ENCODE measurements at places on chromosomes 2 and 18.

- DNase-seq, result peak; percentile 68
Measured at GRCh38 chr2:191051825-191052778, 38.1 kb upstream of the STAT1 start.

DNA sequence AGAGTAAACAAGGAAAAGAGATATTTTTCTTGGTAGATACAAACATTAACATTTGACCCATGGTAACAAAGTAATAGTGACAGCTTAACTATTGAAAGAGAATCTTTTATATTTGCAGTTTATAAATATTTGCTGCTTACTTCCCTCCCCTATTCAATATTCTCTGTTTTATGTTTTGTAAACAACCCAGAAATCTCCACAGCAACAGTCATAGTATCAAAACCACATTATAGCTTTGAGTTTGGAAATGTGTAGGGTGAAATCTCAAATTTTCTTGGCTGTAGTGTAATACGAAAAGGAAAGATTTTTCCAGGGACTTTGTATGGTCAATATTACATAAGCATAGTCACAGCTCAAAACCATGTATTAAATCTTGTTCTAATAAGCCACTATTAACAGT is 511.2 kb downstream of the METTL4 start:
- no peak for DNase-seq

- peak; percentile 21 for DNase-seq
Measured at GRCh38 chr2:175575346-175576258, 394.1 kb upstream of the ATP5MC3 start.

DNA sequence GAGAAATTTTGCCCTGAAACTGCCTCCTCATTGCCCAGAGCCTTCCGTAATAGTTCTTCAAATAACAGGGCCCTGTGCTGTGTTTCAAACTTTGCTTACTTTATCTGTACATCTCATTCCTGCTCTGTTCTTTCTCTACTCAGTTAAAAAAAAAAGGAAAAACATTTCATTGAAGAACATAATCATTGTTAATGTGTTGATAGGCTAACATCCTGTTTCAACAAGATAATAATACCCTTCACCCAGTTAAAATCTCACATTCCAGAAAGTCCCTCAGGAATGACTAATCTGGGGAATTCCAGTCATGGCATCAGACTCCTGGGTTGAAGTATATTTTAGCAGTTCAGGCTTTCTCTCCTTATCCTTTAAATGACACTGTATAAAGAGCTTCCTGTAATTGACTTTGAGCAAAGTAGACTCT is 45.6 kb upstream of the ITGAV start:
- peak; percentile 90 for DNase-seq

GRCh38 chr2:99710721-99711120 is 220.9 kb upstream of the REV1 start:
- peak; percentile 65 for DNase-seq

GRCh38 chr18:48543228-48543627 is 4.4 kb downstream of the CTIF start:
- DNase-seq, result no peak

GRCh38 chr18:12658426-12659138 is 675 bp upstream of the SPIRE1 start:
- DNase-seq, result peak; percentile 30

DNA sequence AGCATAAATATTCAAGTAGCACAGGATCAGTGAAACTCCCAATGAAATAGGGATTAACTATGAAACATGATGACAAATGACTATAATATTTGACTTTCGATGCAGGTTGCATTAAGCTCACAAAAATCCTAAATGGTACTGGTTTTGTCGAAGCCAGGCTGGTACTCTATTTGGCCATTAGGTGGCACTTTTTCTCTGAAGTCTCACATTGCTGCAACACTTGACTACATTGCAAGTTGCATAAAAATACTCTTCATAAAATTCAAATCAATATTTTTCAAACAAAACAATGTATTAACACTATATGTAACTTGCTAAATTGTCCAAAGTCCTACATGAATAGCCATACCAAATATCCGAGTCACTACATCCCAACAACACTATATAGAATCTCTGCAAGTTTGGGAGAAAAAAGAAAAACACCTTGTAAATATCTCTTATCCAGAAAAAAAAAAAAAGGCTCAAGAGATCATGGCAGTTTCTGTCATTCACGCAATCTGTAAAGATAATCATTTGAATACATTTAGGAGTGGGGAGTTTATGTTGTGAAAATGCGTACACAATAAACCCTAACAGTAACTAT is 9.5 kb downstream of the RTTN start:
- DNase-seq, result peak; percentile 47

DNA sequence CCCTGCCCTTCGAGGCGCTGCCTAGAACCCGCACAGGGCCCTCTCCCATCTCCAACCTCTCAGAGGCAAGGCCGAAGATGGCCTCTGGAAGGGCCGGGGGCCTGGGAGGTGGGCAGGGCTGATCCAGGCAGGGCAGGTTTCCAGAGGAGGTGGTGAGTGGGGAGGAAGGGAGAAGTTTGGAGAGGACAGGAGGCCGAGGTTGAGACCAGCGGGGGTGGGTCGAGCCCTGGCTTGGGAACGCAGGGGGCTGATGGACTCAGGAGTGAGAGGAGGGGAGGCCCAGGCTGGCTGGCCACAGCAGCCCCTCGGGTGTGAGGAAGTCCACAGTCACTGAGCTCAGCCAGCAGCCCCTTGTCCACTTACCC is 10.5 kb downstream of the CAPN10 start:
- no peak for DNase-seq

DNA sequence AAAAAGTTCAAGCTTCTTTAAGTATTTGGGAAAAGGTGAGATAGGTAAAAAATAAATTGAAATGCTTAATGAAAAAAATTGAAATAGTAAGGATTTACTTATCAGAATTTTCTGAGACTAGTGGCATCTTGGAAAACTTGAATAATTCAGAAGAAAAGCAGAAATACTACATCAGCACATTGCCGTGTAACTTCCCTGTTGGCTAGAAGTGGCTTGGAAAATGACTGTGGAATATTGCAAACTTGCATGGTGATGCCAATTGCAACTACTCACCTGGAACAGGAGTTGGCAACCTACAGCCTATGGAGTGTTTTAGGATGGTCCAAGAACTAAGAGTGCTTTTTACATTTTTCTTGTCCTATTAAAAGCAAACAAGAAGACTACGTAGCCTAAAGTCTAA is 603.5 kb upstream of the VRK2 start:
- DNase-seq, result no peak

All from fibroblast of skin of abdomen (primary cell).